ENCODE measurements at places on chromosomes 2 and 18. TPM values are rescaled to one million over a fixed set of nuclear protein-coding genes. Genes with fewer than 3 reads are reported as not detected.

The STAT4 gene
- under 0.01 TPM for total RNA-seq

The FAM228A gene
- total RNA-seq, result 1.5 TPM

The CD226 gene
- total RNA-seq, result under 0.01 TPM

The DSC1 gene
- total RNA-seq, result not detected

The COA5 gene
- 28.7 TPM for total RNA-seq

The DYNAP gene
- total RNA-seq, result not detected

The EFR3B gene
- 0.50 TPM for total RNA-seq

The FAM124B gene
- total RNA-seq, result not detected

The CLIP4 gene
- 18.0 TPM for total RNA-seq

The CIAO1 gene
- total RNA-seq, result 116 TPM

The MROH2A gene
- total RNA-seq, result not detected

The AQP4 gene
- total RNA-seq, result not detected

The EN1 gene
- total RNA-seq, result 0.17 TPM

The FOXI3 gene
- total RNA-seq, result not detected

The TSGA10 gene
- 4.3 TPM for total RNA-seq

The TWIST2 gene
- 134 TPM for total RNA-seq

The IL36A gene
- total RNA-seq, result not detected

The CYRIA gene
- 0.74 TPM for total RNA-seq
